Daoy (cell line): ENCODE measurements at places on chromosomes 16 and 17. TPM values are rescaled to one million over a fixed set of nuclear protein-coding genes. Genes with fewer than 3 reads are reported as not detected.

GRCh38 chr16:1450218-1450617 lies 5.9 kb upstream of the CCDC154 start:
- no peak for DNase-seq

DNA sequence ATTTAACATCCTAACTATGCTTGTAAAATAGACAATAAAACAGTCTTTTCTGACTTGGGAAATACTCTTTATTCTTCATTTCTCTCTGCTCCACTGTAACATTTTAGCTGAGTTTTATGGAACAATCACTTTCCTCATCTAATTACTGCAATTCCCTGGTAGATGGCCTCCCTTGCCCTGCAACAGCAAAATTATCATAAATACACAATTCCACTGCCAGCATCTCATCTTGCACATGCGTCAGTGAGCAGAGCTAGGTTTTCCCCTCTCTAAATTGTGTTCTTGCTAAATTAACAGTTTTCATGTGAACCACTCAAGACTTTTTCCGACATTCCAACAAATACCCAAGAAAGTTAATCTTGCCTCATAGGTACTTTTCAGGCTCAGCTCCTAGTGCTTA lies 920.9 kb upstream of the GOT2 start:
- DNase-seq: no peak

- DNase-seq: no peak
Measured at GRCh38 chr16:10625595-10626357, 45.4 kb upstream of the EMP2 start.

Gene SULT1A2
- not detected in 2 replicates for total RNA-seq
